ENCODE measurements at places on chromosomes 7 and 10. TPM values are rescaled to one million over a fixed set of nuclear protein-coding genes. Genes with fewer than 3 reads are reported as not detected.

ESYT2 gene
- total RNA-seq = 77.3 TPM

GRCh38 chr7:99106821-99107241, 37.1 kb downstream of the SMURF1 start:
- peaks cover 56% of the 10 kb centered on the region for H3K4me1 ChIP-seq
- H3K36me3 ChIP-seq = no peaks in the 10 kb centered on the region
- peak overlapping the region; percentile 3 for H3K27ac ChIP-seq
- H3K4me3 ChIP-seq = no peak overlapping the region
- no peak for DNase-seq
- H3K27me3 ChIP-seq = no peaks in the 10 kb centered on the region

CPA2 gene
- not detected for total RNA-seq

- H3K27ac ChIP-seq = no peak overlapping the region
- H3K36me3 ChIP-seq = no peaks in the 10 kb centered on the region
- no peak overlapping the region for H3K4me3 ChIP-seq
- H3K27me3 ChIP-seq = peaks cover 87% of the 10 kb centered on the region
- H3K4me1 ChIP-seq = no peaks in the 10 kb centered on the region
These were observed 6.2 kb upstream of the IGF2BP3 start for GRCh38 chr7:23476286-23477156.

- no peak overlapping the region for H3K4me3 ChIP-seq
- H3K27me3 ChIP-seq = no peaks in the 10 kb centered on the region
- no peaks in the 10 kb centered on the region for H3K36me3 ChIP-seq
- H3K4me1 ChIP-seq = peaks cover 23% of the 10 kb centered on the region
These were observed 106.7 kb downstream of the TES start for GRCh38 chr7:116316838-116317628.

- no peaks in the 10 kb centered on the region for H3K36me3 ChIP-seq
- no peak for DNase-seq
- H3K27me3 ChIP-seq = no peaks in the 10 kb centered on the region
These were observed 720.5 kb downstream of the GRID1 start for GRCh38 chr10:85645926-85646711.
